Thoracic aorta (tissue), 2 donors: ENCODE measurements at places on chromosomes 7 and 10.

- no peak for DNase-seq
Measured at GRCh38 chr7:6590645-6591110, 857 bp downstream of the INTS15 start.

- DNase-seq = no peak
Measured at GRCh38 chr10:3473271-3473670, 300.7 kb upstream of the PITRM1 start.

- DNase-seq = no peak
Measured at GRCh38 chr7:80478683-80479082, 33.2 kb downstream of the GNAT3 start.

DNA sequence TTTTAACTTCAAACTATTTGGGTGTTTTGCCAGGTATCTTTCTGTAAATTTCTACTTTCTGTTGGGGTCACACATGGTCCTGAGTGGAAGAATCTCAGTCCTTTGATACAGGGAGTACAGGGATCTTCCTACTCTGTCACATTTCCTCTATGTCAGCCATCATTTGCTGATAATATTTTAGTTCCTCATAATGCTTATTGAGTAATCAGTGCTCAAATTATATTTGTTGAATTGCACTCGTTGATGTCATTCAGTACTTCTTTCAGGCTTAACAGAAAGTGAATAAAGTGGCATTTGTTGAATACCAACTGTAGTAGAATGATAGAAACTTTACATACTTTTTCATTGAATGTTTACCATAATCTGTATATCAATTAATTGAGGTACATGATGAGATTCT lies 31.9 kb downstream of the WDR11 start:
- no peak for DNase-seq

GRCh38 chr10:17544465-17544864 lies 72.7 kb downstream of the HACD1 start:
- DNase-seq = no peak

DNA sequence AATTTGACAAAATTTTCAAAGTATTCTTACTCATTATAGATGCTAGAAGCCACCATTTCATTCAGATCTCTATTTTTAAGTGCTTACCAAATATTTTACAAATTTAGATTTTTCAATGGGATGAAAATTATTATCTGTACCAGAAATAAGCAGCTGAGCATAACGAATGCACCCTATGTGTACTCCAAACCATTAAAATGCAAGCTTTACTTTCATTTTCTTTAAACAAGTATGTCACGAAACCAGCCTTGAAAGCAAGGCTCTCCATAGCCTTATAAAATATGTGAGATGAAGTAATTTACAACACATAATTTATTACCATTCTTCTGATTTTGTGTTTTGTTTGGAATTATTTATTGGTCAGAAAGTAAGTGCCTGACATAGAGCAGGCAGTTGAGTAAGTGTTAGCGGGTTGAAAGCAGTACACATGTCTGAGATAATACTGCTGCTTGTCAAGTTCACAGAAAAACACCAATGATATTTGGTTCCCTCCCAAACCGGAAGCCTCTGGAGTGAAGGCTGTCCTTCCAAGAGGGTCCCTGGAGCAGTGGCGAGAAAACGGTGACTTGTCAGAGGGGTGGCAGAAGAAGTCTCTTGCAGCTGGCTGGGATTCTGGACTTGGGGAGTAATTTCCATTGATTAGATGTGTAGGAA lies 322.7 kb upstream of the PFKP start:
- no peak for DNase-seq

DNA sequence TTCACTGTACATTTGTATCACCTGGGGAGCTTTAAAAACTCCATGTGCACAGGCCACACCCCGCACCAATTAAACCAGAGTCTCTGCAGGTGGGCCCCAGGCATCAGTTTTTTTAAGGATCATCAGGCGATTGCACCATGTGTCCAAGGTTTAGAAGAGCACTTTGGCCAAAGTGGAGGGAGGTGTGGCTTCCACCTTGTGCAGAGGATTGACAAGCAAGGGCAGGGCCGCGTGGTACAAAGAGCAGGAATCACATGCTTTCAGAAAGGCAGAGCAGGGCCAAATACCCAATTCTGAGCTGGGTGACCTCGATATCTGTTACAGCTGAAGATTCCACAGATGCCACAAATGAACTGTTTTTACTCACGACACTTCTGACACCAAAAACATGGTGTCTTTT lies 52.4 kb downstream of the NOC3L start:
- DNase-seq = no peak

DNA sequence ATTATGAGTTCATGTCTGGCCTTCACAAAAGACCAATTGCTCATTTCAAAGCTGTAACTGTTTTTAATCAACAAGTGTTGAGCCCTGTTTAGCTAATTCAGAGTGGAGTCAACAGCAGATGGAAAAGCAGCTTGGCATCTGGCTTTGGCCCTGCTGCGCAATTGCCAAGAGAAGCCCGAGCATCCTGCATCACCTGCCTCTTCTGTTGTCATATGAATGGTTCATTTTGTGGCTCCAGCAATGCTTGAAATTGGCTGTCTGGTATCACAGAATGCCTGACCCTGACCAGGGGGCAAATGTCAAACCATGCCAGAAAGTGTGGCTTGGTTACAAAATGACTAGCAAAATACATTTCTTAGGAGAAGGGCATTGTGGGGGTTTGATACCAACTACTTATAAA lies 296.5 kb upstream of the PHF14 start:
- no peak for DNase-seq
